ENCODE measurements at places on chromosomes 13 and 19.

- DNase-seq: no peak
Measured at GRCh38 chr13:37192956-37193355, 87.5 kb upstream of the CSNK1A1L start.

DNA sequence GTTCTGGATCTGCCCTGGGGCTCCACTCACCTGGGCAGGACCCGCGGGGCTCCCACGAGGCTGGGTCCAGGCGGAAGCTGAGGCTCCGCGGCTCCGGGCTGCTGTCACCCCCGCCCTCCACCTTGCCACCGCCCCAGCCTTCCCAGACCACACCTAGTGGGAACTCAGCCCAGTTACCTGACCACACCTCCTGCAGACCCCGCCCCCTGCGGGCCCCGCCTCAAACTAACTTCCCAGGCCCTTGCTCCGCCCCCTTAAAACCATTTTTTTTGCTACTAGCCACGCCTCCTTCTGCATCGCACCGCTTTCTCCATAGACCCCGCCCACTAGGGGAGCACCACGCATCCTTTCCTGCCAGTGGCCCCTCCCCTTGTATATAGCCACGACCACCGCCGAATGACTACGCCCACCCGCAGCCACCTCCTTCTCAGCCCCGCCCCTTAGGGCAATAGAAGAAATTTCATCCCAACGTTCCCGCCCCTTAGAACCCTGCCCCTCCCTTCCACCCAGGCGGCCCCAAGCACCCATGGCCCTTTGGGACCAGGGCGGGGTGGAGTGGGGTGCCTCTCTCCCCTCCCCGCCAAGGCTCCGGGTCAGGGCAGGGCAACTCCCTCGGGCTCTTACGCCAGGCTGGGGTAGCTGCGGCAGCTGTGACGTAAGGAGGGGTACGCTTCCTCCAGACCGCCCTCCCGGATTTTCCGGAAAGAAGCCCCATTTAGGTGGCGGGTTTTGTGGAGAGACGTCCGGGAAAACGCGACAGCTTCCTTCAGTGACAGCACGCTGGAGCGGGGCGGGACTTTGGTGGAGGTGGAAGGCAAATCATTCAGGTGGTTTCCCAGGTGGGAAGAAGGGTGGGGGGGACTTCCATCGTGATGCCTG lies at the start of gene SH2D3A:
TSS of gene SH2D3A (minus strand) at position 79 of the 879 bp plus-strand sequence. CDS start 3,687 bp downstream, outside the sequence.
- DNase-seq: peak; percentile 22

DNA sequence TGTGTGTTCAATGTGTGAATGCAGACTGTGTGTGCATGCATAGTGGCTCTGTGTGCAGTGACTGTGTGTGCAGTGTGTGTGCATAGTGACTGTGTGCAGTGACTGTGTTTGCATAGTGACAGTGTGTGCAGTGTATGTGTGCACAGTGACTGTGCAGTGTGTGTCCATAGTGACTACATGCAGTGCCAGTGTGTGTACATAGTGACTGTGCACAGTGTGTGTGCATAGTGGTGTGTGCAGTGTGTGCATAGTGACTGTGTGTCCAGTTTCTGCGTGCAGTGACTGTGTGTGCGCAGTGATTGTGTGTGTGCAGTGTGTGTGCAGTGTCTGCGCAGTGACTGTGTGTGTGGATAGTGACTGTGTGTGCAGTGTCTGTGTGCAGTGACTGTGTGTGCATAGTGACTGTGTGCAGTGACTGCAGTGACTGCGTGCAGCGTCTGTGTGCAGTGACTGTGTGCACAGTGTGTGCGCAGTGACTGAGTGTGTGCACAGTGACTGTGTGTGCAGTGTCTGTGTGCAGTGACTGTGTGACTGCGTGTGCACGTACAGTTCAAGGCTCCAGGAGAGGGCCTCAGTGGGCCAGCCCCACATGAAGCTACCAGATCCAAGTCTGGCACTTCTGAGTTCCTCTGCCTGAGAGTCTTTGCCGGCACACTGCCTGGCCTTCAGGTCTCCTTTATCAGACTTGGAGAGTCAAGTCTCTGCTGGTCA lies 90.3 kb downstream of the IER2 start:
- no peak for DNase-seq

- DNase-seq: peak; percentile 42
Measured at GRCh38 chr19:45508861-45509691, 1.8 kb downstream of the VASP start.

- DNase-seq: no peak
Measured at GRCh38 chr13:84821261-84821660, 939.0 kb upstream of the SLITRK1 start.

DNA sequence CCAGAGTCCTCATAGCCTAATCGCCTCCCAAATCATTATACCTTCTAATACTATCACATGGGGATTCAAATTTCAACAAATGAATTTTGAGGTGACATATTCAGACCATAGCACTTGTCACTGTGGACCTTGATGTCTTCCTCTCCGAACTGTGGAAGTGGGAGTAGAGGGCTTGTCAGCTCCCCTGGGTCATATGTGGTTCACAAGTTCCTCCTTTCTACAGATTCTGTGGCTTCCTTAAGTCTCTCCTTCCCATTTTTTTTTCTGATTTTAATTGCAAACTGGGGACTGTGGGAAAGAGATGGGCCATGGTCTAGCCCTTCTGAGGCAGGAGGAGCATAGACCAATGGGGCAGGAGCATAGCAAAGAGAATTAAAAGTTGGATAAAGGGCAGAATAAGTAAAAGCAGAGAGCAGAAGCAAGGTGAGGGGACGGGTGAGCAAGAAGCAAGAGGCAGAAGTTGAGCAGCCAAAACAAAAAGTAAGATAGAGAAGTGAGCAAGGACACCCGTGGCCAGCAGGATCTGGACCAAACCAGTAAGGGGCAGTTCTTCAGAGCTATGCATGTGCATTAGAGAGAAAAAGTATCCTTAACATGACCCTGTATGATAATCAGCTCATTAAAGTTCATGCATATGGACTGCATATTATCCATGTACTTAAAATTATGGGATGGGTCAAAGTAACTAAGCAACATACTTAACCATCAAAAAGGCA lies 2.6 kb upstream of the SIGLEC7 start:
- DNase-seq: peak; percentile 62

- no peak for DNase-seq
Measured at GRCh38 chr13:40464337-40465014, 202.0 kb downstream of the FOXO1 start.

DNA sequence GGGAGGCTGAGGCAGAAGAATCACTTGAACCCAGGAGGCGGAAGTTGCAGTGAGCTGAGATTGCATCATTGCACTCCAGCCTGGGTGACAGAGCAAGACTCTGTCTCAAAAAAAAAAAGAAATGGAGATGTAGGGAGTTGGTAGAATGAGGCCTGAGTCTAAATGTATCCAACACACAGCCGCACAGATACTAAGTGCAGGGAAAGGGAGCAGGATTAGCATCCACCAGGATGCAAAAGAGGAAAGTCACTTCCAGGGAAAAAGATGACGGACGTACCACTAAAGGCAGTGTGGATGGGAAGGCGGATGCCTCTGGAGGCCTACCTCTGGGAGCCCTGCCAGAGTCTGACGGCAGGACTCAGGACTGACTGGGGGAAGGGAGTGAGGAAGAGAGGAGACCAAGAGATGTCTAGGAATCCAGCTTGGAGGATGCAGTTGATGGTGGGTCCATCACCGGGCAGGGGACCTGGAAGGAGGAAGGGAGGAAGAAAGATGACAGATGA lies 6.8 kb downstream of the FAM98C start:
- no peak for DNase-seq

DNA sequence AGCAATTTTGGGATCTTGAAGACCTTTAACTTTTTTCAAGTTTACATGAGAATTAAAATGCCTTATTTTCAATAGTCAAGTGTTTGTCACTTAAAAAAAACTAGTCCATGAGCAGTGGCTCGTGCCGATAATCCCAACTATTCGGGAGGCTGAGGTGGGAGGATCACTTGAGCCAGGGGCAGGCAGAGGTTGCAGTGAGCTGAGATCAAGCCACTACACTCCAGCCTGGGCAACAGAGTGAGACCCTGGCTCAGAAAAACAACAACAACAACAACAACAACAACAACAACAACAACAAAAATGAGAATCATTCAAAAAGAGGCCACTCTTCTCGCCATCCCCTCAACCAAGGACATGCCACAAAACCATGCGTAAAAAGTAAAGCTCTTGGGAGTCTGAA lies 5.7 kb downstream of the FOXO1 start:
- no peak for DNase-seq

DNA sequence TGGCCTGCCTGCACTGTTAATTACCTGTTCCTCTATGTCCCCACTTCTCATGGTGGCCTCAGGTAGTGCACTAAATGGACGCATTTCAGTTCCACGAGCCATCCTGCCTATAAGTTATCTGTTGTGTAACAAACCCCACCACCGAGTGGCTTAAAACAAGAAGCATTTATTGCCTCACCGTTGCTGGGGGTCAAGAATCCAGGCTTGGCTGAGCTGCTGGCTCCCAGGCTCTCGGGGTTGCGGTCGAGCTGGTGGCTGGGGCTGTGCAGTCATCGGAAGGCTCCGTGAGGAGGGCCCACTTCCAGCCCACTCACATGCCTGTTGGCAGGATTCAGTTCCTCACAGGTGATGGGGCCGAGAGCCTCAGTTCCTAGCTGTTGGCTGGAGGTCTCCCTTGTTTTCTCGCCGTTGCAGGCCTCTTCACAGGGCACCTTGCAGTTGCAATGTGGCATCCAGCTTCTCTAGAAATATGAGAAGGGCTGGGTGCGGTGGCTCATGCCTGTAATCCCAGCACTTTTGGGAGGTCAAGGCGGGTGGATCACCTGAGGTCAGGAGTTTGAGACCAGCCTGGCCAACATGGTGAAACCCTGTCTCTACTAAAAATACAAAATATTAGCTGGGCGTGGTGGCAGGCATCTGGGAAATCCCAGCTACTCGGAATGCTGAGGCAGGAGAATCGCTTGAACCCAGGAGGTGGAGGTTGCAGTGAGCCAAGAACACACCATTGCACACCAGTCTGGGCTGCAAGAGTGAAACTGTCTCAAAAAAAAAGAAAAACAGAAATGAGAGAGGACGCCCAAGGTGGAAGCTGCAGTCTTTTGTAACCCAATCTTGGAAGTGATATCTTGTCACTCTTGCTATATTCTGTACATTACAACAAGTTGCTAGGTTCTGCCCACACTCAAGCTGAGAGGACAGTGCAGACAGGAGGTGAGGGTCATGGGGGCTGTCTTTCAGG lies 6.5 kb upstream of the PTOV1 start:
- DNase-seq: no peak

- DNase-seq: no peak
Measured at GRCh38 chr19:30309176-30309575, 63.0 kb upstream of the ZNF536 start.

- no peak for DNase-seq
Measured at GRCh38 chr13:112193463-112194166, 126.7 kb downstream of the SOX1 start.

DNA sequence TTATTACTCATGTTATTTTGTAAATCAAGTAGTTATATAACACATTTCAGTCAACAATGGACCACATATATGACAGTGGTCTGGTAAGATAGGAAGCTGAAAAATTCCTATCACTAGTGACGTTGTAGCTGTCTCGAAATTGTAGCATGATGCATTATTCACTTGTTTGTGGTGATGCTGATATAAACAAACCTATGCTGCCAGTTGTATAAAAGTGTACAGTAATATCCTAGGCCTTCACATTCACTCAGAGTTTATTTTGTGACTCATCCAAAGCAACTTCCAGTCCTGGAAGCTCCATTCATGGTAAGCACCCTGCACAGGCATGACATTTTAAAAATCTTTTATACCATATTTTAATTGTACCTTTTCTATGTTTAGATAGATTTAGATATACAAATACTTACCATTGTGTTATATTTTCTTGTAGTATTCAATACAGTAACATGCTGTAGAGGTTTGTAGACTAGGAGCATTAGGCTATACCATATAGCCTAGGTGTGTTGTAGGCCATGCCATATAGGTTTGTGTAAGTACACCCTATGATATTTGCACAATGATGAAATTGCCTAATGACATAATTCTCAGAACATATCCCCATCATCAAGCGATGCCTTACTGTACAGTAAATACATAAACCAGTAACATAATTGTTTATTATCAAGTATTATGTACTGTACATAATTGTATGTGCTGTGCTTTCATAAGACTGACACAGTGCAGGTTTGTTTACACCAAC lies 49.3 kb downstream of the IFT88 start:
- DNase-seq: no peak

DNA sequence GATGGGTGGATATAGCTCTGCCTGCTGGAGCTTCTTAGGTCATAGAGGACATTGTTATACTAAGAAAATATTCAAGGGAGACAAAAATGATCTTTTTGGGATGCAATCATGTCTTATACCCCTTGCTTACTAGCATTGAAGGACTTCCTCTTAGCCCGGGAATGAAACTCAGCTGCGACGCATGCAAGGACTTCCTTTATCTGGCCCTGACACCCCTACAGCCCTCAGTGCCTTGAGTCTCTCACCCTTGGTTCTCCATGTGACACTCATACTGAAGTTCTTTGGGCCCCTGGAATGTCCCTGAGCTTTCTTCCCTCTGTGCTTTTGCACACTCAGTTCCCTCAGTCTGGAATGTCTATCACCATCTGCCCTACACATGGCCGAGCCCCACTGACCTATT lies 72.5 kb upstream of the MTIF3 start:
- DNase-seq: peak; percentile 46

DNA sequence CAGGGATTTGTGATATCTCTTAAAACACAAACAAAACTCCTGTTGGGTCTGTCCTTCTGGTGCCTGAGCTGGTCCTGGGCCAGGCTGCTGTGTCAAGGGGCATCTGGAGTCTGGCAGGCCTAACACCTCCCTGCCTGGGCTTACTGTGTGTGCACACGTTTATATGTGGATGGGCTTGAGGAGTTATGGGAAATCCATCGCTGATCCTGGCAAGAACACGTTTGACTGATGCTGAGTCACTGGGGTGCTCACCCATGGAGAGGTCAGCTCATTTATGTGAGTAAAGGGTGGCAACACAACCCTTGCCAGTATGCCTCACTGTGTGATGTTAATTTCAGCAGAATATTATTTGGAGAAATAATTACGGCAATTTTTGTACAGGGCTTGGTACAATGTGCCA lies 44.5 kb upstream of the PCDH8 start:
- DNase-seq: no peak

DNA sequence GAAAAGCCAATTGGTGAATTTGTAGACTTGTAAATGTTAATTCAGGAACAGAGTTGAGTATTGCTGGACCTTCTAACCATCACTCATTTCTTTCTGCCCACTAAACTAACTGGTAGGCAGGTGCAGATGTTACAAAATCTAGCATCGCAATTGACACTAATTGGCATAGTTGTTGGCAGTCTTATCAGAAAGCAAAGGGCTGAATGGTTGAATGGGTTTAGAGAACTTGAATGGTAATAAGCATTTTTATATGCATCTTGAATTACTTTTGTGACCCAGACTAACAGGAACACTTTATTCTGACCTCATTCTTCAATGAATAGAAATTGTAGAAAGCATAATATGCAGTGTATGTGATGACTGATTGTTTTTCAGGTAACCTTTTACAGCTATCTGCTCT lies 189.1 kb downstream of the GGACT start:
- DNase-seq: no peak

- DNase-seq: no peak
Measured at GRCh38 chr13:110651726-110652230, 36.4 kb downstream of the NAXD start.

DNA sequence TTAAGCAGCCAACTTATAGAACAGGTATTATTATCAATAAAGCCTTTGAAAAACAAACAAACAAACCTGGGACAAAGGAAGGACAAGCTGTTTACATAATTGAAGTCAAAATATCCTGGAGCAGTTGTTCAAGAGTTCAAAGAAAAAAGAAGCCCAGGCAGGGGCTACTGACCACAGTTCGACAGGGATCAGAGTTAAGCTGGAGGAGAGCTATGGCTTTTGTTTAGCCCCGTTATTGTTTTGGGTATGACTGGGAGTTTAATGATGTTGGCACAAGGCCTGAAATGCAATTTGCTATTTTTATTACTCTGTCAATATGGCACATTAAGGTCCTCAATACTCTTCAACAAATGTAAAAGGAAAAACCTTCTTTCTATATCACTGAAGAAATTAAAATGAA lies 624.4 kb upstream of the KLHL1 start:
- DNase-seq: no peak

Measured in Ammon's horn (tissue), 1 donor.